ENCODE measurements at places on chromosomes 12 and 14. TPM values are rescaled to one million over a fixed set of nuclear protein-coding genes. Genes with fewer than 3 reads are reported as not detected.

The ANGEL1 gene
- 4.4 TPM for total RNA-seq

The B4GALNT1 gene
- total RNA-seq, result 0.57 TPM

GRCh38 chr14:101043891-101044290, 140.4 kb upstream of the RTL1 start:
- no peak overlapping the region for H3K4me3 ChIP-seq
- no peak for DNase-seq
- H3K27ac ChIP-seq, result no peak overlapping the region
- H3K27me3 ChIP-seq, result no peaks in the 10 kb centered on the region
- no peaks in the 10 kb centered on the region for H3K4me1 ChIP-seq

DNA sequence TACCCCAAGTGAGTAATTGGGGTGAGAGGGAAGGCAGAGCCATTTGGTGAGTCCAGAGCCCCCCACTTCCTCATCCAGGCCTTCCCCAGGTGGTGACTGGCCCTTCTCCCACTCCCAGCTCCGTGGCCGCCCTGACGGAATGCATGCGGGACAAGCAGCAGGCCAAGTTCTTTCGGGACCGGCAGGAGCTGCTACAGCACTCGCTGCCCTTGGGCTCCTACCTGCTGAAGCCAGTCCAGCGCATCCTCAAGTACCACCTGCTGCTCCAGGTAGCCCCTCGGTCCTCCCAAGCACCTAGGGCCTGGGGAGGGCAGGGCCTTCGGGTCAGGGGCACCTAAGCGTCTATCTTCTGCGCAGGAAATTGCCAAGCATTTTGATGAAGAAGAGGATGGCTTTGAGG, 26.5 kb downstream of the PLEKHG3 start:
- H3K27me3 ChIP-seq, result no peaks in the 10 kb centered on the region
- DNase-seq, result no peak

- no peak overlapping the region for H3K27ac ChIP-seq
- H3K36me3 ChIP-seq, result no peaks in the 10 kb centered on the region
- no peaks in the 10 kb centered on the region for H3K27me3 ChIP-seq
- no peak overlapping the region for H3K4me3 ChIP-seq
These were observed 8.8 kb downstream of the RASSF3 start for GRCh38 chr12:64618953-64619590.

DNA sequence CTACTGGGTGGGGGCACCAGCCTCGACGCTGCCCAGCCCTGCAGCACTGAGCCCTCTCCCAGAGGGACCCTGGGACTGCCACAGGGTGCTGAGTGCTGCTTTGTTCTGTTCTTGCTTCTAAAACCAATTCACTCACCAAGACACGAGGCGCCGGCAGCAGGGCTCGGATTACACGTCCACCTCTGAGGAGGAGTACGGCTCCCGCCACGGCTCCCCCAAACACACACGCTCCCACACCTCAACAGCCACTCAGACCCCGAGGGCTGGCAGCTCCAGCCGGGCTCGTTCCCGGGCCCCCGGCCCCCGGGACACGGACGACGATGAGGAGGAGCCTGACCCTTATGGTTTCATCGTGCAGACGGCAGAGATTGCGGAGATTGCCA, 24.3 kb downstream of the CEP170B start:
- H3K4me3 ChIP-seq, result no peak overlapping the region
- no peaks in the 10 kb centered on the region for H3K4me1 ChIP-seq
- no peaks in the 10 kb centered on the region for H3K27me3 ChIP-seq
- no peaks in the 10 kb centered on the region for H3K36me3 ChIP-seq

GRCh38 chr14:49622022-49622607, 1.5 kb downstream of the MGAT2 start:
- peaks cover 20% of the 10 kb centered on the region for H3K36me3 ChIP-seq
- no peak for DNase-seq
- H3K27me3 ChIP-seq, result no peaks in the 10 kb centered on the region

DNA sequence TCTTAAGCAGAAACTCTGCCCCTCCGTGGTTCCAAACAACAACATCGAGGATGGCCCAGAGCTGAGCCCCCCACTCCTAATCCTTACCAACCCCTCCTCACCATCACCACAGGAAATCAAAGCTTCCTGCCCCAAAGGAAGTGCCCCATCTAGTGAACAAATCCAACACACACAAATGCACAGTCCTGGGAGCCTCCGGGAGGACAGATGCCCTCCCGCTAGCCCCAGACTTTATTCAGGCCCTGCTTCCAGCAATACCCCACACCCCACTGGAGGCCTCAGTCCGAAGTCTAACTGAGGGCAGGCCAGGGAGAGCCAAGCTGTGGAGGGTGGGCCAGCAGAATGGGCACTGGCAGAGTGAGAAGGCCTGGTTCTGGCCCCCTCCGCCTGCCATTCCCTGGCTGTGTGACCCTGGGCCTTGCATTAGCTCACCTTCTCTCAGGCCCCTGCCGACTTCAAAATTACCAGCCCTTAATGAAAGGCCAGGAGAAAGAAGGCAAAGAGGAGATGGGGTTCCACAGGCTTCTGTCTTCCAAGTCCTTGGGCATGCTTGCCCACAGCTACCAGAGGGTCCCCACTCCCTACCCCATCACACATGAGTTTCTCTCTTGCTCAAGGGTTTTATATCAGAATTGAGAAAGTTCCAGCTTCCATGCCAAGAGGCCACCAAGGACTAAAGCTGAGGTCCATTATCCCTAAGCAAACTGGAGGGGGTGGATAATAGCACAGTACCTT, 2.3 kb downstream of the HDAC7 start:
- peak overlapping the region; percentile 92 for H3K27ac ChIP-seq
- no peaks in the 10 kb centered on the region for H3K27me3 ChIP-seq
- DNase-seq, result no peak

DNA sequence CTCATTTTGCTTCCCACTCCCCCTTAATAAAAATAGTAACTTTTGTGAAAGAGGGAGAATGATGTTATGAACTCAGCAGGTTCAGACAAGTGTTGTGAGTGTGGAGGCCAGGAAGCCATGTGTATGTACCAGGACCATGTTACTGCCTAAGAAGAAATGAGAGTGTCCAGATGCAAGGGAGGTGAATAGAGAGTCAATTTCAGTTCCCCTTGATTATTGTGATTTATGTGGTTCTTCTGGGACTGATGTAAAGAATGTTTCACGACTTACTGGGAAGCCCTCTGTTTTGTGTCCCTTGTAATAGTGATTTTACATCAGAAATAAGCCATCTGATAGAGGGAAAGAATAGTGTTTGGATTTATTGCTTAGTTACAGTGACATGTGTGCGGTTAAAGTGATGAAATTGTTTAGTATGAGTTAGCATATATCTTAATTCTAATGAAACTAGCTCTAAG, 32.5 kb downstream of the FBXO34 start:
- H3K4me3 ChIP-seq, result no peak overlapping the region
- H3K27me3 ChIP-seq, result no peaks in the 10 kb centered on the region
- peaks cover 2% of the 10 kb centered on the region for H3K36me3 ChIP-seq
- DNase-seq, result no peak
- no peak overlapping the region for H3K27ac ChIP-seq

GRCh38 chr14:90647473-90648005, 168.7 kb downstream of the TTC7B start:
- DNase-seq, result no peak
- no peak overlapping the region for H3K27ac ChIP-seq
- H3K4me1 ChIP-seq, result no peaks in the 10 kb centered on the region
- H3K4me3 ChIP-seq, result no peak overlapping the region
- no peaks in the 10 kb centered on the region for H3K27me3 ChIP-seq

- no peak for DNase-seq
- H3K36me3 ChIP-seq, result no peaks in the 10 kb centered on the region
- H3K27ac ChIP-seq, result no peak overlapping the region
These were observed 116.7 kb downstream of the BEGAIN start for GRCh38 chr14:100470523-100470897.

Measured in thymus (tissue), 14 donors.